ENCODE measurements at places on chromosomes 13 and 19. TPM values are rescaled to one million over a fixed set of nuclear protein-coding genes. Genes with fewer than 3 reads are reported as not detected.

DNA sequence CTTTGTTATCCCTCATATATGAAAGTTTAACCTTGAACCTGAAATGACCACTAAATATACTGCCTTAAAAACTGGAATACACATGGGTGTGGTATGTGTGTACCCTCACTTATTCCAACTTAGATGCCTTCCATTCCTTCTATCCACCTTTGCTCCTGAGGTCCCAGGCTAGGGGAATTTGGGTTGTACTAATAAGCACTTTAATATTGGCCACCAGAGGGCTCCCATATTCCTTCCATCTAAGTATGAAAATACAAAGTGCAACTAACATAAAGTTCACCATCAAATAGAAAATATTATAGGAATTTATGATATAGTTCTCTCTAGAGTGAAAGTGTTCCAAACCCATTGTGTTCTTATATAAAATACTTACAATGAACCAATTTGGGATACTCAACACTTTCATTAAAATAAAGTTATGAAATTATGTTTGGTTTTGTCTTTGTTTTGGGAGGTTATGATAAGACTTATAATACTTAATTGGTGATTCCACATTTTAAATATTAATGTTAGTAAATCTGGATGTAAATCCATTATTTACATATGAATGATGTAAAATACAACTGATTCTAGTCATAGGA, 62.3 kb downstream of the ITGBL1 start:
- H3K4me1 ChIP-seq = peaks cover 7% of the 10 kb centered on the region
- no peak overlapping the region for H3K27ac ChIP-seq
- no peaks in the 10 kb centered on the region for H3K36me3 ChIP-seq
- peak; percentile 8 for DNase-seq

GRCh38 chr19:8569066-8569771, 8.0 kb downstream of the MYO1F start:
- H3K27ac ChIP-seq = peak overlapping the region; percentile 97
- H3K27me3 ChIP-seq = no peaks in the 10 kb centered on the region
- H3K4me1 ChIP-seq = peaks cover 52% of the 10 kb centered on the region
- peak; percentile 40 for DNase-seq

- no peaks in the 10 kb centered on the region for H3K36me3 ChIP-seq
- no peak overlapping the region for H3K4me3 ChIP-seq
- no peaks in the 10 kb centered on the region for H3K27me3 ChIP-seq
- H3K4me1 ChIP-seq = peaks cover 4% of the 10 kb centered on the region
- no peak overlapping the region for H3K27ac ChIP-seq
Measured at GRCh38 chr13:19153782-19154450, 27.7 kb downstream of the TUBA3C start.

- DNase-seq = no peak
- peaks cover 6% of the 10 kb centered on the region for H3K4me1 ChIP-seq
- H3K36me3 ChIP-seq = peaks cover 3% of the 10 kb centered on the region
- no peak overlapping the region for H3K27ac ChIP-seq
Measured at GRCh38 chr19:31364963-31365362, 15.7 kb upstream of the TSHZ3 start.

PLVAP gene
- total RNA-seq = not detected

Measured in T-helper 17 cell (primary cell).